ENCODE measurements at places on chromosomes 3 and 15.

GRCh38 chr15:52803467-52804306, 13.6 kb upstream of the ONECUT1 start:
- no peak for DNase-seq

DNA sequence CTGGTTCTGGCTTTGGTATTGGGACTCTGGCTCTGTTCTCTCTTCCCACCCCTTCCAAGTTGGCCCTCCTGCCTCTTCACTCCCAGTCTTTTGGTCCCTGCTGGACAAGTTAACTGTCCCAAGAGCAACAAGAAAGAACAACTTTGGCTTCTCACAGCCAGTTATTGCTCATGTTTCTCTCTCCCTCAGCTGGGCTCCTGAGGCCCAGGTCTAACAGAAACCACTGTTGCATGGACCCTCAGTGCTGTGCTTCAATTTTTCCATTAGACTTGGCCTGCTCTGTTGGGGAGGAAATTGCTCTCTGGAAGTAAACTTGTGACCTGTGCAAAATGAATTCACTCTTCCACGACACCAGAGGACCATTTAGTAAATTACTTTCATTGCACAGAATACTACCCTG, 64.5 kb downstream of the CHST2 start:
- DNase-seq, result no peak

- DNase-seq, result no peak
These were observed 7.0 kb downstream of the IQSEC1 start for GRCh38 chr3:13066236-13066635.

- DNase-seq, result no peak
These were observed 32.6 kb downstream of the ATP2C1 start for GRCh38 chr3:130926504-130926903.

- DNase-seq, result no peak
These were observed 22.0 kb upstream of the RBSN start for GRCh38 chr3:15120986-15121385.

DNA sequence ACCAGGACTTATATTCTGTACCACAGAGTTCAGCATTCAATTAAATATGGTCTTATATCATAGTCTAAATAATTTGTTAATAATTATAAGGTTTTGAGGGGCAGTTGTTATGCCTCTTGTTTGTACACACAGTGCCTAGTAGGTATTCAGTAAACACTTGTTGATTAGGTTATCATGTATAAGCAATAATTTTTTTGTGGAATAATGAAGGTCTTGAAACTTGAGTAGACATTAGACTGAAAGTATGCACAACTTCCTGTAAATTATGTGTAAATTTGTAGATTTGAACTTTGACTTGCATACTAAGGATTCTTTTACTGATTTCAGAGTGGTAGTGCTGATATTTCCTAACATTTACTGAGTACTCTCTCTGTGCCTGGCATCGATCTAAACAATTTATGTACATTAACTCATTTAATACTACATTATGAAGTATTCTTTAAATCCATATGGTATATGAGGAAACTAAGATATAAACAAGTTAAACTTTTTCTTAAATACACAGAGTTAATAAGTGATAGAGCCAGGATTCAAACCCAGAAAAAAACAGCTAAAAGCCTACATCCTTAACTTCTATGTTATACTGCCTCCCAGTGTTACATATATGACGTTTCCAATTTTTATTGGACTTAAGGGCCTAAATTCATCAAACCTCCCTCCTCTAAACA, 65.1 kb downstream of the GLCE start:
- DNase-seq, result no peak

- DNase-seq, result peak; percentile 69
These were observed 1.8 kb downstream of the DAPK2 start for GRCh38 chr15:64044300-64045100.

GRCh38 chr15:41914411-41914810, 20.6 kb upstream of the SPTBN5 start:
- DNase-seq, result no peak

DNA sequence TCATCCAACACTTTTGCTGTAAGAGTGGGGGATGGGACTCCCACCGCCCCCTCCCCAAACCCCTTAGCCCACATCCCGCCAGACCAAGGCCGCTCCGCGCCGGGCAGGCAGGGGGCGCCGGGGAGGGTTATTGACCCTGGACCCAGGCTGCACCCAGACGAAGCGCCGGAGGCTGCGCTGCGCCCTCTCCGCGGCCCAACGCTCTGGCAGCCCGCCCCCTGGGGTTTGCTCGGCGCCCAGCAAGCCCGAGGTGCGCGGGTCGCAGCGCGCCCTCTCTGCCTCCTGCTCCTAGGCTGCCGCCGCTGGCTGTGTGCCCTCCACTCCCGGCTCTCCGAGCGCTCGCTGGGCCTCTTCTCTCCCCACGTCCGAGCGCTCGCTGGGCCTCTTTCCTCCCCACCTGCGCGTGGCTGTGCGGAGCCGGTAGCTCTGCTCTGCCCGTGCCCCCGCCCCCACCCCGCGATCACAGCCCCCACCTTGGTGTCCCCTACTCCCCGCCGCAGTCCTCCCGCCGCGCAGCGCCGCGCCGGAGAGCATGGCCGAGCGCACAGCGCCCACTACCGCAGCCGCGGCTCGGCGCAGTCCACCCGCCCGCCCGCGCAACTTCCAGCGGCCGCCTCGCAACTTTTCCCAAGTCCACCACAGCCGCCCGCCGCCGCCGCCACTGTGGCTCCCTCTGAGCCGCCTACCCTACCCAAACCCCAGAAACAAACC, 1.2 kb downstream of the MECOM start:
- peak; percentile 63 for DNase-seq

DNA sequence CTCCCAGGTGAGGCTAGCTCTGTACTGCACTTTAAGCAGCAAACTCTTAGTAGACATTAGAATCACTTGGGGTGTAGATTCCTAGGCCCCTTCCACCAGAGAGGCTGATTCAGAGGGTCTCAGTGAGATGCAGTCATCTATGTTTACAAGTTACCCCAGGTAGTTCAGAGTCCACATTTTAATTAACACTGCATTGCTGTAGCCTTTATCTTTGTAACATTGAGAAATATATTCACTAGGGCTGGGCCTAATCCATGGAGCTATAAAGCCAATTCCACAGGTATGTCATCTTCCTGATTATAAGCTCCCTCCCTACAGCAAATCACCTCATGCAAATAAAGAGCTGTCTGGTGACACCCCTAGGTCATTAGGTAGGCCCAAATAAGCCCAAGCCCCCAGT, 39.6 kb upstream of the STT3B start:
- DNase-seq, result no peak

DNA sequence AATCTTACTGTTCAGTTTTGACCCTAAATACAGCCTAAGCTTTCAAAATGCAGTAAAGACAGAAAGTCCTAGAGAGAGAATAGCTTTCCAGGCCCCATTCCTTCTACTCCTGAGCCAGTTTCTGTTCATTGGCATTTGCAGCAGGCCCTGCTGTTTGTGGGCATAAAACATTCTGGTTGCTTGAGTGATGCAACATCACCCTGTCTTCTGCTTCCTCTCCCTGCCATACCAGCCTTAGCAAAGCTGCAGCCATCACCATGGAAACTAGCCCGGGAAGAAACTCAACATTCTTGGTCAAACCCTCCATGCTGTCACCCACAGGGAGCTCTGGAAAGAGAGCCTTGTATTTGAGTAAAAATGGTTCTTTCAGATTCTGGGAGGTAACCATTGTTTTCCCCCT, 325.7 kb downstream of the MAGI1 start:
- DNase-seq, result no peak

DNA sequence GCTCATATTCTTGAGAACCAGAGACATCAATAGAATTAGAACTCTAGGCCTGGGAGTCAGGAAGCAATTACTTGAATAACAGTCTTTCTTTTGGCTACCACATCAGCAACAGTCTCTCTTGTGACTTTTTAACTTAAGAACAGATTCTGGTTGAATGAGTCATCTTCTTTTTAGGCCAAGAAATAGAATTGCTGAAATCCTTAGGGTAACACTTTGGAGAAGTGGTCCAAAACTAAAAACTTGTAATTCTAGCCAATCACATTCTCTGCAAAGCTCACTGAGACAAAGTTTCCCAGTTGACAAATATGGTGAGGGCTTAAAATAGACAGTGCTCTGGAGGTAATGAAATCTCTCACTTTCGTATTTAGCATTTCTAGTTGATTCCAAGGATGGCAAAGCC, 238.0 kb downstream of the SHOX2 start:
- DNase-seq, result no peak

DNA sequence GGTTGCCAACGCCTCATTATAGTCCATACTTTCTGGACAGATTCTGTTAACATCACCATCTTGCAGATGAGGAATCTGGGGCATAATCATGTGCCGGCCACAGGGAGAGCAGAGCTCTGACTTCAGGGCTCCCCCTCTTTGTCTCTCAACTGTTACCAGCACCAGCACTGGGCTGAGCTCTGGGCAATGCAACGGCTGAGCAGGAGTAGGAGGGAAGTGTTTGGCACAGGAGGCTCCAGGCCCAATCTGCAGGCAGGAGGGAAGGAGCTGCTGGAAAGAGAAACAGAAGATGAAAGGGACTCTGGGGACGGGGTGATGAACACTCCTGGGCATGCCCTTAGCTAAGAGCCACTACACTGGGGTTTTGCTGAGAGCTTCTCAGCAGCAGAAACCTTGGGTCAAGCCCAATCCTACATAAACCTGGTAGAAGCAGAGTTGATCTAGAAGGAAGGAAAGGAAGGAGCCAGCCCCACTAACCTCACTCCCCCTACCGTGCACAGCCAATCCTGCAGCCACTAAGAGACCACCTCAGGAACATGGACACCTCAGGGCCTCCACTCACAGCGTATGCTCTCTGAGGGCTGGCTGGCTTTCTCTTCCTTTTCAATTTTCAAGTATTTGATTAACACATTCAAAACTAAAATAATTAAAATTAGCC, 73.1 kb upstream of the SPATA12 start:
- DNase-seq, result no peak

GRCh38 chr3:11622586-11623550, 20.8 kb downstream of the VGLL4 start:
- no peak for DNase-seq

DNA sequence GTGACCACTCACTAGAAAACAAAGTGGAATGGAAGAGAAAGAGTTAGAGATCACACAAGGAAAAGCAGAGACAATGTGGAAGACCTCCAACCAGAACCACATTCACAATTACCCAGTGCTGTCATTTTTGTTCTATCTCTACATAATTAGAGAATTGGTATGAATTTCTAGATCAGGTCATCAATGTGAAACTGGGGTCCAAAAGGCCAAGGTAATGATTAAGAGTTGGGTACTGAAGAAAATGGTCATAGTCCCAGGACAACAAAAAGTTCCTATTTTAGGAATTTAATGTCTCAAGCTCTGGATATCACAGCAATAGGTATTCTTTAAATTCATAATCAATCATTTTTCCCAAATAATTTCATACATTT, 84.7 kb upstream of the PPIB start:
- DNase-seq, result no peak

DNA sequence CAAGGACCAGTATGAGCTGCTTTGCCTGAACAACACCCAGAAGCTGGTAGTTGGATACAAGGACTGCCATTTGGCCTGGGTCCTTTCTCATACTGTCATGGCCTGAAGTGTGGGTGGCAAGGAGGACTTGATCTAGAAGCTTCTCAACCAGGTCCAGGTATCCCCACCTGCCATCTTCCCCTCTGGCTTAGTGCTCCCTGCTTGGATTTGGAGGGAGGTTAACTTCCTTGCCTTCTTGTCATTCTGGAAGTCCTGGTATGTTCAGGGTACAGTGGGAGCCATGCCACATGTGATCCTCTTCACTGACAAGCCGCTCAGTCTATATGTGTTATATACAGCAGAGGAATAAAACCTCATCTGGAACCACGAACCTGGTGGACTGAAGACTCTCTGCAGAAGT, 37.7 kb upstream of the TOPBP1 start:
- no peak for DNase-seq

GRCh38 chr3:106161246-106161645, 292.4 kb upstream of the CBLB start:
- no peak for DNase-seq

DNA sequence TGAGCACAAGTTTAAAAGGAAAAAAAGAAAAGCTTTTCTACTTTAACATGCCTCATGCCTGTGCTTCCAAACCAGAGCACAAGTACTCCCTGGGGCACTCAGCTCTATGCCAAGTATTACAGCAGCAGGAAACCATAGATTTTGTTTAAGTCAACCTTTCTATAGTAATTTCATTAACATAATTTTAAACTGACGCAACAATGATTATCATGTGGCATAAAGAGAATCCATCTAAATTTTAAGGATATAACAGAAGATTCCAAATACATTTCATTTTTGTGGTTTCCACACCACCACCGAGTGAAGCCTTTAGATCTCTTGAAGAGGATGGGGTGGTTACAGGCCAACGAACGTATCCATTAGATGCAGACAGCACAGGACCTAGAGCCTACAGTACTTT, 112.1 kb downstream of the TNIK start:
- DNase-seq, result no peak

GRCh38 chr3:18840535-18841137, 307.7 kb upstream of the KCNH8 start:
- no peak for DNase-seq

DNA sequence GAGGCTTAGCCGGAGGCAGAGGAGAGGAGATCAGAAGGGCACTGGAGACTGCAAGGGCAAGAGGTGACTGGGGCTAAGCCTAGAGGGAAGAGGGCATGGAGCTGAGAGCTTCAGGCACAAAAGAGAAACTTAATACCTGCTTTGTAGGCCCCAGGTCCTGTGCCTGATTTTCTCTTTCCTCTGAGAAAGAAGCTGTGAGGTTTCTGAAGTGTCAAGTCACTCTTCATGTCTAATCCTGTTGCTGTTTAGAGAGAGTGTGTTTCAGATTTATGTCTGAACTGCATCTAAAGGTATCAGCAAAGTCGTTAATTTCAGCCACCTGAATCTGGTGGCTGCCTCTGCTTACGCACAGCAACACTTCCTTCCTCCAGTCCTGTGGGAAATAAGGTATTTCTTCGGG, 106.9 kb upstream of the RNU6-1 start:
- no peak for DNase-seq

- no peak for DNase-seq
These were observed 1.2 kb upstream of the EDEM1 start for GRCh38 chr3:5186089-5186857.

GRCh38 chr3:122023335-122023910, 1.4 kb upstream of the ILDR1 start:
- DNase-seq, result no peak

DNA sequence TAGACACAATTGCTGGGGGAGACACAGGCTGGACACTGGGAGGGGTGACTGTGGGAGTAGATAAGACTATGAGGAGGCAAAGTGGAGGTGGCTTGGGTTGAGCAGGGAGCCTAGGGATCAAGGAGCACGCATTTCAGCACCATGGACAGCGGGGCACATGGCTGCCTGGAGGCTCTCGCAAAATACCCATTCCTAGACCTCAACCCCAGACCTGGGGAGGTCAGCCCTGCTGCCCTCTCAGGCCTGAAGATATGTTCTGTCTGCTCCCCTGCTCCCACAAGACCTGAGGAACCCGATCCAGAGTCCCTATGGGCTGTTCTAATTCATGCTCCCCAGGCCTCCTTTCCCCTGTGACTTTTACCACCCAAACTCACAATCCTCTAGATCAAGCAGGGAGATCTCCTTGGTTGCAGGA, 16.0 kb upstream of the CPEB1 start:
- DNase-seq, result no peak

DNA sequence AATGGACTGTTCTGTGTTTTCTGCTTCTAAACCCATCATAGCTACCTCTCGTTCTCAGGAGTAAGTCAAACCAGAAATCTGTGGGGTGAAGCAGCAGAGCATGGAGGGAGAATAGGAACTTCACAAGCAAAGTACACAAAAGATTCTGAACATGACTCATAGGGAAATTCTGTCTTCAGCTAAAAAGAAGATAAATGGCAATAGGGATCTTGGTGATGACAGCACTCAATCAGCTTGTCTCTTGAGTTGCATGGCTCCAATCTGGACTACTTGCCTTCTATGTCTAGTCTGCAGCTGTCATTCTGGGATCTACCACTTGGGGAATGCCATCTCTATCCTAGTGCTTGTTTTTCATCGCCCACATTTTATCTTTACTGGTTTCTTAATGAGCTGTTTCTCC, 13.5 kb upstream of the GRAMD1C start:
- peak; percentile 69 for DNase-seq
